ENCODE measurements at places on chromosomes 4 and X. TPM values are rescaled to one million over a fixed set of nuclear protein-coding genes. Genes with fewer than 3 reads are reported as not detected.

Gene LNX1
- total RNA-seq, result 25.7 TPM

Gene FDCSP
- not detected for total RNA-seq

Gene ENAM
- total RNA-seq, result 0.18 TPM

Gene NMU
- 6.3 TPM for total RNA-seq

Gene FAM9B
- total RNA-seq, result not detected

Gene NFXL1
- 20.0 TPM for total RNA-seq

Gene CLDN22
- not detected for total RNA-seq

Gene FHIP1A
- 2.4 TPM for total RNA-seq

Gene LINC00632
- 142 TPM for total RNA-seq

Gene RHOXF2B
- total RNA-seq, result not detected

Gene XAGE1A
- not detected for total RNA-seq

DNA sequence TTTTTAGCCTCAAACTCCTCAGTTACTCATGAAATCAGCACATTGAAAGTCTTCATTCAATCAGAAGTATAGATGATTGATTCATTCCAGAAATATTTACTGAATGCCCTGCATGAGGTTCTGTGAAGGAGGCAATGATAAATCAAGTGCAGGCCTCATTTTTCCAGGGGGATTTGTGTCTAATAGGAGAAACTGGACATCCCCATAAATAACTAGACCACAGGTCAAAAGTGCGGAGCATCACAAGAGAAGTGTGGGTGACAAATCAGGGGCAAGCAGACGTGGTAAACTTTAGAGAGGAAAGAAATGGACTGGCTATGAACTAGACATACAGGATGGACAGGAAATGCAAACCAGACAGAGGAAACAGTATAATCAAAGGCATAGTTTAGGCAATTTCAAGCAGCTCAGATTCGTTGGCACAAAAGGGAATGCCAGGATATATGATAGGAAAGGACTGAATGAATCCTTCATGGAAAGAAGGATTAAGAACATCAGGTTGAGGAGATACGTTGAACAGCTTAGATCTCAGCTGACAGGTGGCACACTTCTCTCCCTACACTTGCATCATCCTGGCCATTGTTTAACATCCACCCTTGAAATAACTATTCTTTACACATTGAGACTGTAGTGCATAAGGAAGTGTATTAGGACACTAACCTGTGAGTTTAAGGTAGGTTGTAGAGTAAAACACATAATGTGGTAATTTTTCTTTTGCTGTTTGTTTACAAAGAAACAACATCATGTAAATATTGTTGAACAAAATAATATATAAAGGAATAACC is 69.6 kb upstream of the RASGEF1B start:
- no peak overlapping the region for H3K27ac ChIP-seq
- DNase-seq, result no peak
- no peaks in the 10 kb centered on the region for H3K27me3 ChIP-seq

GRCh38 chr4:8904041-8904501 is 32.4 kb upstream of the HMX1 start:
- peaks cover 7% of the 10 kb centered on the region for H3K36me3 ChIP-seq
- peaks cover 9% of the 10 kb centered on the region for H3K4me1 ChIP-seq
- H3K27me3 ChIP-seq, result peaks cover 10% of the 10 kb centered on the region
- no peak overlapping the region for H3K4me3 ChIP-seq
- no peak overlapping the region for H3K27ac ChIP-seq

DNA sequence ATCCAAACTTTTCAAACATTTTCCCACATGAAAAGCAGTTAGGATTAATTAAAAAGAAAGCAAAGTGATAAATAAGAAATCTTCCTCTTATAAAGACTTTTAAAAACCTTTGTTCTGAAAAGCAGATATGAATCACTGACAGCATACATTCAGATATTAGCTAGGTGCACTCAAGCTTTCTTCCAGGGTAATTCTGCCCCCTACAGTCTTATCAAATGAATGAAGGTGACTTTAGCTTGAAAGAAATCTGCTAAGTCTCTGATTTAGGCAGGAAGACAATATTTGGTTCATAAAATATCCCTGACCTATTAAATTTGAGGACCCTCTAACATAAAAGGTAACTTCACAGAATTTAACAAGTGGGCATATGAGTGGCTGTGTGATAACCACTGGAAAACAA is 209.1 kb upstream of the FAM47A start:
- no peak overlapping the region for H3K4me3 ChIP-seq
- no peaks in the 10 kb centered on the region for H3K27me3 ChIP-seq
- H3K4me1 ChIP-seq, result no peaks in the 10 kb centered on the region
- DNase-seq, result no peak
- no peak overlapping the region for H3K27ac ChIP-seq

DNA sequence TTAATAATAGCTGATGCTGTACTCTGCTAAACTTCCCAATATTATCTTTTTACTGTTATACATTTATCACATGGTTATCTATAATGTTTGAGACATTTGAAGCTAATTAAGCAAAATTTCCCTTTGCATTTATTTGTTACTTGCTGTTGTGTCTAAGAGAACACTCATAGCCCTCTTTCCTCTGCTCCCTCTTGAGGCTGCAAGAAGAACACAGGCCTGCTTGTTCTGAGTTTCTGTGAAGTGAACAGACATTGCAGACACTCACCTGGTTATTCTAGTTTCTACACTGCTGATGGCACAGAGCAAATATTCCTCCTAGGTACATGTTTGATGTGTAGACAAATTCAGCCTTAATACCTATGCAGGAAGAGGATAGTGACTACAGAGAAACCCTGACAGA is 367.8 kb downstream of the GASK1B start:
- no peak overlapping the region for H3K27ac ChIP-seq
- no peaks in the 10 kb centered on the region for H3K4me1 ChIP-seq
- DNase-seq, result no peak
- H3K27me3 ChIP-seq, result no peaks in the 10 kb centered on the region
- H3K4me3 ChIP-seq, result no peak overlapping the region

- H3K4me1 ChIP-seq, result no peaks in the 10 kb centered on the region
- peak; percentile 71 for DNase-seq
- H3K36me3 ChIP-seq, result no peaks in the 10 kb centered on the region
- no peak overlapping the region for H3K4me3 ChIP-seq
- peaks cover 2% of the 10 kb centered on the region for H3K27me3 ChIP-seq
- no peak overlapping the region for H3K27ac ChIP-seq
Measured at GRCh38 chr4:3047464-3048286, 26.7 kb downstream of the HTT-AS start.

- no peak overlapping the region for H3K4me3 ChIP-seq
- H3K4me1 ChIP-seq, result peaks cover 6% of the 10 kb centered on the region
- no peak for DNase-seq
- peaks cover 26% of the 10 kb centered on the region for H3K36me3 ChIP-seq
- no peak overlapping the region for H3K27ac ChIP-seq
Measured at GRCh38 chr4:38683276-38683675, 19.3 kb downstream of the KLF3 start.

- no peak for DNase-seq
- H3K36me3 ChIP-seq, result no peaks in the 10 kb centered on the region
- H3K4me1 ChIP-seq, result peaks cover 20% of the 10 kb centered on the region
- H3K27me3 ChIP-seq, result no peaks in the 10 kb centered on the region
- H3K4me3 ChIP-seq, result peak overlapping the region; percentile 31
Measured at GRCh38 chrX:7110821-7111276, 36.7 kb upstream of the STS start.

- H3K36me3 ChIP-seq, result no peaks in the 10 kb centered on the region
- no peaks in the 10 kb centered on the region for H3K4me1 ChIP-seq
- H3K27ac ChIP-seq, result no peak overlapping the region
Measured at GRCh38 chrX:143757375-143757774, 36.8 kb upstream of the SPANXN2 start.

- no peak overlapping the region for H3K4me3 ChIP-seq
- H3K36me3 ChIP-seq, result no peaks in the 10 kb centered on the region
- H3K4me1 ChIP-seq, result peaks cover 5% of the 10 kb centered on the region
- no peaks in the 10 kb centered on the region for H3K27me3 ChIP-seq
- DNase-seq, result no peak
- H3K27ac ChIP-seq, result no peak overlapping the region
Measured at GRCh38 chr4:73345399-73345975, 58.6 kb upstream of the ALB start.

DNA sequence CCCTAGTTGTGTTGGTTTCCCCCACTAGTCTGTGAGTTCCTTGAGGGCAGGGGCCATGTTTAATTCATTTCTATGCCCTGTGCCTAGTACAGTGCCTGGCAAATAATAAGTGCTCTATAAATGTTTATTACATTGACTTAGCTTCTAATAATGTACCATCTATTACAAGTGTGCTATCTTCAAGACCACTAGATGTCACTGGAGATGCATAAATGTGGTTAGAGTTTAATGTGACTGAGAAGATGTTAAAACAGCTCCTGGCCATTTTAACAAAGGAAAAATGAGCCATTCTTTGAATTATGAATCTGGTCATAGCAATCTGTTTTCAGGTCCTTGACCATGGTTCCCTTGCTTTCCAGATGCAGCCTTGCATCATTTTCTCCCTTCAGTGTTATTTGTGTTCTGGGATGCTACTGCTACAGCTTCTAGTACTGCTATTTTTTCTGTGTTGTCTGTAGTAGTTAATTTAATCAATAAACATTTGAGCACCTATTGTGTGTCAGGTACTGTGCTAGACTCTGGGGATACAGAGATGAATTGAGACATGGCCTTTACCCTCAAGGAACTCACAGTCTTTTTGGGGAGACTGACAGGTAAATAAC is 43.2 kb downstream of the SLC9A6 start:
- DNase-seq, result no peak
- H3K27ac ChIP-seq, result no peak overlapping the region
- H3K36me3 ChIP-seq, result peaks cover 5% of the 10 kb centered on the region
- H3K4me3 ChIP-seq, result no peak overlapping the region
- peaks cover 4% of the 10 kb centered on the region for H3K27me3 ChIP-seq
- peaks cover 9% of the 10 kb centered on the region for H3K4me1 ChIP-seq

DNA sequence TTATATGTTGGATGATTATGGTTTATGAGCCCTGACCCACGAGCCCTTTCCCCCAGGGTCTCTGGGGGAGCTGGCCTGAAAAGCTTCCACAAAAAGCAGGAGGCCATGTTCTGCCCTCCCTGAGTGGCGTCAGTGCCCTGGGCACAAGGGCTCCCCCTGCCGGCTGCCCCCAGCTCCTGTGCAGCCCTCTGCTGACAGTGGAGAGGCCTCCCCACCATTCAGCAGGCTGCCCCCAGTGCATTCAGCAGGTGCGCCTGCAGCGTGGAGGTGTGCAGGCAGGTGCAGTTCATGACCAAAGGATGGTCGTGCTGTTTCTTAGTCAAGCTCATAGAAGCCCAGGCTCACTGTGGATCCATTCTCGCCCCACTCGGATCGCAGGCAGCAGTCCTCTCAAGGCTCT is 12.5 kb upstream of the S100P start:
- peaks cover 3% of the 10 kb centered on the region for H3K27me3 ChIP-seq
- H3K36me3 ChIP-seq, result peaks cover 4% of the 10 kb centered on the region
- H3K4me3 ChIP-seq, result no peak overlapping the region
- peaks cover 8% of the 10 kb centered on the region for H3K4me1 ChIP-seq
- DNase-seq, result no peak
- no peak overlapping the region for H3K27ac ChIP-seq

DNA sequence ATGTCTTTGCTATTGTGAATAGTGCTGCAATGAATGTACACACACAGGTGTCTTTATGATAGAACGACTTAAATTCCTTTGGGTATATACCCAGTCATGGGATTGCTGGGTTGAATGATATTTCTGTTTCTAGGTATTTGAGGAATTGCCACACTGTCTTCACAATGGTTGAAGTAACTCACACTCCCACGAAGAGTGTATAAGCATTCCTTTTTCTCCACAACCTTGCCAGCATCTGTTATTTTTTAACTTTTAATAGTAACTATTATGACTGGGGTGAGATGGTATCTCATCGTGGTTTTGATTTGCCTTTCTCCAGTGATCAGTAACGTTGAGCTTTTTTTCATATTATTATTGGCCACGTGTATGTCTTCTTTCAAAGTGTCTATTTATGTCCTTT is 17.6 kb upstream of the DCUN1D4 start:
- H3K36me3 ChIP-seq, result peaks cover 4% of the 10 kb centered on the region
- no peak overlapping the region for H3K27ac ChIP-seq
- H3K27me3 ChIP-seq, result no peaks in the 10 kb centered on the region
- no peak for DNase-seq
- H3K4me3 ChIP-seq, result no peak overlapping the region

DNA sequence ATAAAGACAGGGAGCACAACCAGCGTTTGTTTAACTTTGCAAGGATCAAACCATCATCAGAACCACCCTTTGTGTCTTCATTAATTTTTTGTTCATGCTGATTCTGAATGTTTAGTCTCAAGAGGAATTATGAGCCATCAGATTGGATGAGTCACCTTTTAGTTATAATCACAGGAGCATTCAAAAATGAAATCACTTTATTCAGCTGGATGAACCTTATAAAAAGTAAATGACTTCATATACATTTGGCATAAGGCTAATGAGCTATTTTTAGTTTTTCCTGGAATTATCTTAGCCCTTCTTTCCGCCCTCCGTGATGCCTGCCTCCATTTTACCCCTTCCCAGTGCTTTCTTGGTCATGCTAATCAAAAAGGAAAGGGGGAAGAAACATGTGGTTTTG is 103.6 kb downstream of the SORBS2 start:
- no peaks in the 10 kb centered on the region for H3K36me3 ChIP-seq
- H3K27me3 ChIP-seq, result peaks cover 2% of the 10 kb centered on the region
- no peaks in the 10 kb centered on the region for H3K4me1 ChIP-seq
- DNase-seq, result no peak
- no peak overlapping the region for H3K4me3 ChIP-seq

- H3K4me1 ChIP-seq, result no peaks in the 10 kb centered on the region
- no peak overlapping the region for H3K4me3 ChIP-seq
- no peaks in the 10 kb centered on the region for H3K27me3 ChIP-seq
- DNase-seq, result no peak
- H3K27ac ChIP-seq, result no peak overlapping the region
Measured at GRCh38 chr4:88618782-88619485, 26.7 kb downstream of the HERC3 start.

DNA sequence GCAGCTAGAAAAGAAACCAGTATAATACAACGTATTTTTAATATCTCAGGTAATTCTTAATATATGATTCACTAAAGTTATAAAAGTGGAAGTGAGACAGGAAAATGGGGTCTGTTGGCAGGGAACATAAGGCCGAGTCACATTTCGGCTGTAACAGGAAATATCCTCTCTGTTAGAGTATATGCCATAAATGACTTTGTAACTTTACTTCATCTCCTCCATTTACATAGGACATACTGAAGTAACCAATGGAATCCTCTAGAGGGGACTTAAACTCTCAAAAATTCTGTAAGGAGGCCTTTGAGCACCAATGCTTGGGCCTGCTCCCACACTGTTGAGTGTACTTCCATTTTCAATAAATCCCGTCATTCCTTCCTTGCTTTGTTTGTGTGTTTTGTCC is 71.3 kb downstream of the ANKRD17 start:
- DNase-seq, result no peak
- no peaks in the 10 kb centered on the region for H3K36me3 ChIP-seq
- H3K27ac ChIP-seq, result peak overlapping the region; percentile 70
- H3K27me3 ChIP-seq, result peaks cover 1% of the 10 kb centered on the region

- H3K4me3 ChIP-seq, result no peak overlapping the region
- no peaks in the 10 kb centered on the region for H3K27me3 ChIP-seq
- no peaks in the 10 kb centered on the region for H3K4me1 ChIP-seq
- no peak overlapping the region for H3K27ac ChIP-seq
- no peaks in the 10 kb centered on the region for H3K36me3 ChIP-seq
Measured at GRCh38 chr4:13471400-13471799, 12.7 kb downstream of the RAB28 start.

GRCh38 chr4:80139671-80140070 is 57.6 kb upstream of the PRDM8 start:
- H3K4me3 ChIP-seq, result no peak overlapping the region
- H3K36me3 ChIP-seq, result no peaks in the 10 kb centered on the region
- H3K27ac ChIP-seq, result no peak overlapping the region
- no peak for DNase-seq
- H3K27me3 ChIP-seq, result peaks cover 1% of the 10 kb centered on the region
